ENCODE measurements at places on chromosomes 16 and 17. TPM values are rescaled to one million over a fixed set of nuclear protein-coding genes. Genes with fewer than 3 reads are reported as not detected.

Gene EEF2KMT
- total RNA-seq, result 16.4 TPM

Gene CCL7
- total RNA-seq, result 0.11 TPM

Gene HBZ
- total RNA-seq, result not detected

Gene TBC1D28
- not detected for total RNA-seq

Gene KRT24
- total RNA-seq, result not detected

Gene WNT9B
- not detected for total RNA-seq

Gene DRC3
- total RNA-seq, result 1.1 TPM

Gene CDH3
- 0.18 TPM for total RNA-seq

Gene TMEM114
- total RNA-seq, result not detected

Gene TMEM220
- total RNA-seq, result 1.8 TPM

Measured in pulmonary artery endothelial cell (primary cell).